NCI-H1930 (cell line): ENCODE measurements at places on chromosomes 2 and 18.

GRCh38 chr2:158006961-158007719, 94.5 kb upstream of the UPP2 start:
- no peak for DNase-seq

DNA sequence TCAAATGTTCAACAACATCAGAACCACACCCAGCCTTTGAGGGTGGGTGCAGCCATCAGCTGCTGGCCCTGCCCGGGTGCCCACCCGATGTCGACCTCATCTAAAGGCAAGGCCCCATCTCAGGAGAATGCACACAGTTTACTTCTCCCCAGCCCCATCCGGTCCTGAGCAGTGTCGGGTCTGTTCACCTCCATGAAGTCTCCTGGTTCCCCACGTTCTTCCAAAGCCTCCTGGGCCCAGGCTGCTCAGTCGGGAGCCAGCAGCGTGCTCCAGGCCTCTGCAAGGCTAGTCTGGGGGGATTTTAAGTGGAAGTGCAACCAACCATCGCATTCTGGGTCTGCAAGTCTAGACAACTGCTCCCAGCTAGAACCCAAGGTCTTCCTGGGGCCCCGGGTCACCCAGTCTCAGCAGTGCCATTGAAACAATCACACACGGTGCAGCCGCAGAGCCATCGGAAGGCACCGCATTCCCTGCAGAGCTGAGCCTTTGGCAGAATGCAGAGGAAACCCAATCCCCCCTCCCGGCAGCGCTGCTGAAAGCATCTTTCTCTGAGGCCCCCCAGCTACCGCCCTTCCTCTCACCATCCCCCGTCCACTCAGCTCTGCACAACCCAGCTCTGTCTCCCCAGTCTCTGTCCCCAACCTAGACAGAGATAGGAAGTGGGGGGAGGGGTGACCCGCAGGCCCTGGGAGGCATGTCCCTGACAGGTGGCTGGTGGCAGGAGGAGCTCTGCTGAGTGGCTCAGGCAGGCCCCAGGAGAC, 8.5 kb downstream of the ESPNL start:
- DNase-seq = no peak

GRCh38 chr2:28506112-28506910, 10.5 kb downstream of the PLB1 start:
- DNase-seq = no peak

DNA sequence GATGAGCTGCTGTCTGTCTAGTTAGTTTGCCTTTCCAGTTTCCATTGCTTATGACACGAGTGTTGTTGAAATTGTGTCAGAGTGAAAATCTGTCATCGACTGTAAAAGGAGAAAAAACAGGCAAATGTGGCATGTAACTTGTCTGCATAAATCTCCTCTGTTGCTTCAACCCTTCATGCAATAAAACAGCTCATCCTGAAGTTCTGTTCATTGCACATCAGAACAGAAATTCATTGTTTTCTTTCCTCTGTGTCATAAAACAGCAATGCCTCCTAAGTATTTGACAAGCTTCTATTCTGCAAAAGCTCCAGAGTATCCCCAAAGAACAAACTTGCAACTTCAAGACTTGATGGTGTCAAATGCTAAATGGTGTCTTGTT, 432.1 kb downstream of the MEIS1 start:
- no peak for DNase-seq

DNA sequence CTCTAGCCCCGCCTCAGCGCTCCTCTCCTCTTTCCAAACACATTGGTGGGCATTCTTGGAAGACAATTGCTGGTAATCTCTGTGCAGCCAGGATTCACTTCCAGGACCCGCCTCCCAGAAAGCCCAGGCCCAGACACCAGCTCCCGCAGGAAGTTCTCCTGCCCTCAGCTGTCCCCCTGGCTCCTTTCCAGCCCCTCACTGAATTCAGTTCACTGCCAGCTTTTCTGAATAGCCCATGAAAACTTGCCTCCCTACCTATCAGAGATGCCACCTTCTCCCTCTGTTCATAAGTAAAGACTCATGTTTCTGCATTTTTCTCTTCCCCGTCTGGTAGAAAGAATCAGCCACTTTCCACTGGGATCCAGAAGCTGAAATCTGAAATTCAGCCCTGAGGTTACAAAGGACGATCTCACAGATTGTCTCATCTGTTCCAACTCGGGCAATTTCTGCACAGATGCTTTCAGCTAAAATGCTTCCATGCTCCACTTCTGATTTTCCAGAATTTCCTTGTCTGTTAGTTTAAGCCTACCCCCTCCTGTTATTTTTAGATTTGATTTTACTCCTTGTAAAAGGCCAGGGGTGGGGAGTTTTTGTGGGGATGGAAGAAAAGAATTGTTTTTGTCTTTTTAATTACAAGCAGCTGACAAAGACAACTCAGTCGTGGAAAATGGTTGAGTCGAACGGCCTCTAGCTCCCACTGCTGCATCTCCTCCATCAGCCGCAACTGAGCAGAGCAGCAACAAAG, 98.1 kb downstream of the SP3 start:
- no peak for DNase-seq

- DNase-seq = no peak
Measured at GRCh38 chr2:229665158-229665557, 49.2 kb downstream of the DNER start.

GRCh38 chr18:7696780-7697179, 129.7 kb downstream of the PTPRM start:
- DNase-seq = no peak

DNA sequence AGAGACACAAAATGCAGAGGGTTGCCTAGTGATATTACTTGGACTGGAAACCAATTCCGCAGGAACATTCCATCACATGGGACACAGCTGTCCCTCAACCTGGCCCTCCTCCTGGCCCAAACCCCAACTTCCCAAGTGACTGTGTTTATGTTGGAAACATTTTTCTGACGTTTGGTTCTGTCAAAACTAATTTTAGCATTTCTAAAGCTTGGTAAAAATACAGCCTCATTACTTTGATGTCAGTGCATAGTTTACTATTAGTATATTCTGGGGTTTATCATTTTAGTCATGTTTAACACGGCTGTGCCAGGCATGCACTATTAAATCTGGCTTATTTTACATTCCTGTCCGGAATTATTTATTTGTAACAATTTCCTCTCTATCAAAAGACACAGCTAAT, 69.9 kb downstream of the GLI2 start:
- no peak for DNase-seq

DNA sequence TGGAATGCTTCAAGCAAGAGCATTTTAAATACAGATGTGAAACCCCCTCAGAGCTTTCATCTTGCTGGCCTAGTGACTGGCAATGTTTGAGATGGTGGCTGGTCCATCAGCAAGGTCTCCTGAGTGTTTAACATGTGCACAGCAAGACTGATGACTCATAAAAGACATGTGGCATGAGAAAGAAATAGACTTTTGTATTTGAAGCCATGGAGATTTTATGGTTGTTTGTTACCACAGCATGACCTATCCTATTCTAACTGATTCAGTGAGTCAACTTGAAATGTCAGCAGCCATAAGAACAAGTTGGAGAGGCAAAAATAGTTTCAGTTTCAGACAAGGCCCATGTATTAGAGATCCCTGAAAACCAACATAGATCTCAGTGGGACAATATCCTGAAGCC, 154.7 kb upstream of the LYPD1 start:
- DNase-seq = no peak

DNA sequence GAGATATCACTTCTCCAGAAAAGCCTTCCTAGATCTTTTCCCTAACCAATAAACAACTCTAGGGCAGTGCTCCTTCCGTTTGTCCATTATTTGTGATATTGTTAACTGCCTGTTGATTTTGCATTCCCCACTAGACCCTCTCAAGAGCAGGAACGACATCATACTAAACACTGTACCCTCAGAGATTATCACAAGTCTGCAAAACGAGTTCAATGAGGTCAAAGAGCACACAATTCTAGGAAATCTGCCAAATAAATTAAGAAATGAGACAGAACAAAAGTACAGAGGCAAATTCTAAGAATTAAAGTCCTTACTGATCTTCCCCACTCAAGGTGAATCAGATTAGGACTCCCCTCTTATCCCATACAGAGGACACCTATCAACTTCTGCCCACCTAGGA, 7.6 kb downstream of the RTTN start:
- no peak for DNase-seq

DNA sequence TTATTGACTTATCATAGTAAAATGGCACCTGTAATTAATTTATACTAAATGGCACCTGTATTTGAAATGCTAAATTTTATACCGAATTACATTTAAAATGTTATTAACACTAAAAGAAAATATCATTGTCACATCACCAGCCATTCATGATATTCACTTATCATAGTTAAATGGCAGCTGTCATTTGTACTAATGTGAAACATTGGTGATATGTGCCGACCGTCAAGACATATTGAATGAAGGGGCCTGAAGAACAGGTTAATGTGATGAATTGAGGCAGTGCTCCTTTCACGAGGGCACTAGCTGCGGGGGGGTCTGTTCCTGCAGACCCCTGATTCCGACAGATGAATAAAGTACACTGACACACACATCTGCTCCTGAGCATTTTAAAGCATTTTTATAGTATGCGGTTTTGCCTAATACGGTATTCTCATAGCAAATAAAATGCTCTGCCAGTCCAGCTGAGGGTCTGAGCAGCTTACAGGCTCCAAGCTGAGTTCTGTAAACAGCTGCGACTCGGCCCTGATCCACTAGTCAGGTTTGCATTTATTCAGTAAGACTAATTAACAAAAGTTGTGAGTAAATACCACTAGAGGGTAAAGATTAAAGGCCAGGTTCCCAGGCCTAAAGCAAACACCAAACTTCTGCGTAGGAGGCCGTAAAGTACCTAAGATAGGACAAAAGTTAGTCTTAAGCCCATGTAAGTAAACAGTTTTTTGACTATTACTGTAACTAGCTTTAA, 593.4 kb upstream of the NETO1 start:
- DNase-seq = no peak

DNA sequence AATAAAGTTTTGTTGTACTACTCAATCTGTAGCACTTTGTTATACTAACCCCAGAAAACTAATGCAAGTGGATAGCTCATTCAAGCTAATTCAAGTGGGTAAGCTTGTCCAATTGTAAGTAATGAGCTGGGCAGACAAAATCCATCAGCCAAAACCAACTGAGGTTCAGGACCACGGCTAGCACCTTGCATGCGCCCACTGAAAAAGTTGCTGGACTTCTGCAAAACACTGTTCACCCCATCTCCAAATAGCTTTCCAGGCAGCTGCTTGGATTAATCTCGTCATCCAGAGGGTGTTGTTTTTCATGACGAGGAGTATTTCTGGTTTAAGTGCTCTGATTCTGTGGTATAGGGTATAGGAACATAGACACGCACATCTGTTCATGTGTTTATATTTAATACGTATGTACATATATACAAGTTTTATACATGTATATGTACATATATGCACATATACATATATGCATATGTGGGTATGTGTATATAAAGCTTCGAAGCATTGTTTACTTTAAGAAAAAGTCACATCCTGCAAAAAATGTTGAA, 307.5 kb downstream of the GALR1 start:
- no peak for DNase-seq

GRCh38 chr2:121237980-121238665, 46.9 kb downstream of the TFCP2L1 start:
- no peak for DNase-seq

DNA sequence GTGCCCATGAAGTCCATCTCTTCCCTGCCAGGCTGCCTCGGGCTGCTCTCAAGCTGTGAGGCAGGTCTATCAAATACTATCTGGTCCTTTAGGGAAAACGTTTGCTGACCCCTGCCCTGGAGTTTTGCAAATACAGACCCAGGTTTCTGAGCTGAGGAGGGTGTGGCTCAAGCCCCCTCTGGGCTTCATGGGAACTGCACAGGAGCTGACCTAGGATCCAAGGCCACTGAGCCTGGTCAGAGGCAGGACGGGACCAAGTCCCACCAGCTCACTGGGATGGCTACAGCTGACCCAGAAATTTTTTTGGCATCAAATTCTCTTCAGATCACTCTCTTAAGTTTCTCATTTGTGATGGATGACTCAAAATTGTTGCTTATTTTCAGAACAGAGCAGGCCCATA, 14.1 kb downstream of the ZNF516 start:
- no peak for DNase-seq

DNA sequence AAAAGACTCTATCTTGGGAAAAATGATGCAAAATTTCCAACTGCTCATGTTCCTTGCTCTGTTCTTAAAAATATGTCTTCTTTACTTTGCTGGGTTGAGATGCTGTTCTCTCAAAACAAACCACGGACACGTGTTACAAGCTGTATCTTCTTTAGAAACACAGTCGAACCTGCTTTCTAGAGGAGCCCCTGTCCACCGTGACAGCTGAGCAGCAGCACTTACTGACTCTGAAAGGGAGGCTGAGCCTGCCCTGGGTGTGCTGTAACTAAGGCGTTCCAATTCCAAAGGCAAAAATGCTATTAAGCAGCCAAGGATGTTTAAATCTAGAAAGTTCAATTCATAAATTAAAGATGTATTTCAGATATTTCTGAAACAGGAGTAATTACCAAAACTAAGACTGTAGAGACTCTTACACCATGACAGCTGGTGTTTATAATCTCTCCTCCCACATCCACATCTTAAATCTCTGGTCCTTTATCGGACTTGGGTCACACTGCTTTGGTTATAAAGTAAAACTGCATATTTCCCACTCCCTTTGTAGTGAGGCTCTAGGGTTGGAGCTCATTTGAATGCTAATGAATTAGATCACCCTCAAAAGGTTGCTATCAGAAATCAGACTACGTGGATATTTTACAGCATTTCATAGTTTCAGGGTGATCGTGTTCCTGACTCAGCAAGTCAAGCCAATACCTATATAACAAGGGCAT, 281.2 kb upstream of the LYPD1 start:
- DNase-seq = no peak

- no peak for DNase-seq
Measured at GRCh38 chr2:32172870-32173269, 7.2 kb downstream of the SLC30A6 start.

DNA sequence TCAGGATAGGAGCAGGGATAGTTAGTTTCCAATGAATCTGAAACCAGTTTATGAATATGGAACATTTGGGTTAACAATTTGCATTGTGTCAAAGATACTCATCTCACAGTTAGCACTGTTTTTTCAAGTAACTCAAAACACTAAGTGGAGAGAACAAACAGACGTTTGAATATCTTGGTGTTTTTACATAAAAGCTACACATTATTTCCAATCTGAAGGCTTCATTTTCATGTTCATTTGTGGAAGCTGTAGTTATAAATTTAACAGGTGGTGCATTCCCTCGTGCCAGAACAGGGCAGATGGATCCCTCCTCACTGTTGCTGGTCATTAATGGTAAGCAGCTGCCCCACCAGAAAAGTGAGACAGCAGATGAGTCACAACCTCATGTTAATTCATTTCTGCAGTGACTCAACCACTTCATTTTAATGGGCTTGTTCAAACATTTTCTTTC, 286.9 kb downstream of the TMX3 start:
- DNase-seq = no peak
